ENCODE measurements at places on chromosomes 13 and 19.

DNA sequence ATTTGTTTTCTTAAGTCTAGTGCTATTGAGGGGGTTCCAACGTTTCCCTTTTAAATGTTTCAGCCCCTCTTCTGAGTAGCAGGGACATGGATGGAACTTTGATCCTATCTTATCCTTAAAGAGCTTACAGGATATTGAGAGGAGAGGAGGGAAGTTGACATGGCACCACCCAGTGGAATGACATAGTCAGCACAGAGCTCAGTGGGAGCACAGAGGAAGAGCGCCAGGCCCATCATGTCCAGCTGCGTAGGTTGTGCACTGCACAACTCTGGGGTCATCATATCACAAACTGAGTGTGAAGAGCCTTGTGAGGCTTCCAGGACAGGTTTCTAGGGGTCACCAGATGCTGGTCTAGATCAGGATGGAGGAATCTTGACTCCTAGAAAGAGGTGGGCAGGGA, 4.6 kb upstream of the CDC42EP5 start:
- no peak for DNase-seq

DNA sequence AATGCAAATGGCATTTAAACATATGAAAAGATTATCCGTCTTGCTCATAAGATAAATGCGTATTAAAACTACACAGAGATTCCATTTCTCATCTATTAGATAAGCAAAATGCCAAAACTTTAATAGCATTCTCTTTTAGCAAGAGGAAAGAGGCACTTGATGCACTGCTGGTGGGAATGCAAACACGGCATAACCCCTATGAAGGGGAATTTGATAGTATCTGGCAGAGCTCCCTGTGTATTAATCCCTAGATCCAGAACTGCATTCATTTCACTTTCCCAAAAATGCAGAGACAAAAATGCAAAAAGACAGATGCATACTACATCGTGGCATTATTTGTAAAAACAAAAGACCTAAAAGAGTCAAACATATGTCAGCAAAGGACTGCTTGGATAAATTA, 193.6 kb upstream of the STARD13 start:
- no peak for DNase-seq

- DNase-seq = no peak
Measured at GRCh38 chr13:50521831-50522149, 321.7 kb downstream of the DLEU7 start.

- no peak for DNase-seq
Measured at GRCh38 chr13:21625366-21625765, 21.4 kb upstream of the MICU2 start.

GRCh38 chr13:107788464-107789165, 426.7 kb downstream of the LIG4 start:
- DNase-seq = no peak

DNA sequence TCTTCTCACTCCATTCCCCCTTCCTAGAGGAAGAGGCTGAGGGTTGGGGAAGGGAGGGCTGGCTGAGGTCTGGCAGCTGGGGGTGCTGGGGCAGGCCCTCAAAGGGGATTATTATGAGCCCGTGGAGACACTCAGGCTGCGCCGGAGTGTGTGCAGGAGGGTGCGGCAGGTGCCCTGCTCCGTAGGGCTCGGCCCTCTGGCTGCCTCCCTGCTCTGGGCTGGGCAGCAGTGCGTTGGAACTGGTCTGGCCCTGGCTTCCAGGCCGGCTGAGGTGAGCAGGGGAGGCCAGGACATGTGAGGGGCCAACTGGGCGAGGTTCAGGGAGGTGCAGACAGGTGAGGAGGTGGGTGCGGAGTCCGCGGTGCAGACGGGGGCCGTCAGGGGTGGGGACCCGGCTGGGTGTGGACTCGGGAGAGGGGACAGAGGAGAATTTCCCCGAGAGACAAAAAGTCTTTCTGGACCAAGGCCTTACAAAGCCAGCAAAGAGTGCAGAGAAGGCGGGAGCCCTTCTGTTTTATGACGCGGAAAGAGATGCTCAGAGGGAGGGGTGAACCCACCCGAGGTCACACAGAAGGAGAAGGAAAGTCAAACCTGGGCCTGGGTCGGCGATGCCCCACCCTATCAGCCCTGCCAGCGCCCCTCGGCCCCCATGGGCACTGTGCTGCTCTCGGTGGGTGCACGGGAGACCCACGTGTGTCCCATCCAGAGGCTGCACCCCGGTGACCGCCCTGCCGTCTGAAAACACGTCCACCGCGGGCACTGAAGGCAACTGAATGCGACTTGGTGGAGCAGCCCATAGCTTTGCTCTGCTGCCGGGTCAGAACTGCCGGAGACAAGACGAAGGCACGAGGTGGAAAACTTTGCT, 31.0 kb downstream of the PIP5K1C start:
- DNase-seq = no peak

- no peak for DNase-seq
Measured at GRCh38 chr19:18218600-18218999, 7.6 kb downstream of the PDE4C start.

DNA sequence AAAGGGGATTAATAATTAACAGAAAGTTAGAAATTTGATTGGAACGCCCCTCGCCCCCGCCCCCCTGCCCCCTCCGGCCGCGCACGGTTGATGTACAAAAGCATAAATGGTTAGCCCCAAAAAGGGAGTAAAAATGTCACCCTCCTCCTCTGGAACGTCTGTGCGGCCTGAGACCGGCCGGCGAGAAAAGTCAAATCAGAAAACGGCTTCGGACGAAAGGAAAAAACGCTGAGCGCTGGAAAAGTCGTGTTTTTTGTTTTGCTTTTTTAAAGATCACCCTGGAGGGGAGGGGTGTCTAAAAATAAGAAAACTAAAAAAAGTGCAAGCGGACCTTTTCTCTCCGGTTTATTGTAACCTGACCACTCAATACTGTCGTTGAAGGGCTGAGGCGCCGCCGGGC, 13.2 kb downstream of the MEX3D start:
- DNase-seq = no peak

GRCh38 chr19:49297403-49297802, 27.6 kb downstream of the SLC6A16 start:
- no peak for DNase-seq

GRCh38 chr13:40980461-40980860, 38.7 kb downstream of the ELF1 start:
- DNase-seq = no peak

DNA sequence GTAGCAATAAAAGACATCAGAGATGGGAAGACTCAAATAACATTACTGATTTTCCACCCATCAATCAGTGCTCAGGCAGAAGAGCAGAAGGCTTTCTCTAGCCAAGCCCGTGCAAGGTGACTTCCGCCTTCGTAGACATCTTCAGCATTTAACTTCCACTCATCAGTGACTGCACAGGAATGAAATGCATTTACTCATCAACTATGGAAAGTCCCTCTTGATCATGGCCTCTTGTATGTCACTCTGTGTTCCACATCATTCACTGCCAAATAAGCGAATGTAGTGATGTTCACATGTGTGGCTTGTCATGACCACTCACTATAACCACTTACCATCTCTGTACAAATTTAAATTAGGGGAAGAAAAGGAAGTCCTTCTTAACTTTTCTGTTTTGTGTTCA, 49.4 kb downstream of the SACS start:
- no peak for DNase-seq

DNA sequence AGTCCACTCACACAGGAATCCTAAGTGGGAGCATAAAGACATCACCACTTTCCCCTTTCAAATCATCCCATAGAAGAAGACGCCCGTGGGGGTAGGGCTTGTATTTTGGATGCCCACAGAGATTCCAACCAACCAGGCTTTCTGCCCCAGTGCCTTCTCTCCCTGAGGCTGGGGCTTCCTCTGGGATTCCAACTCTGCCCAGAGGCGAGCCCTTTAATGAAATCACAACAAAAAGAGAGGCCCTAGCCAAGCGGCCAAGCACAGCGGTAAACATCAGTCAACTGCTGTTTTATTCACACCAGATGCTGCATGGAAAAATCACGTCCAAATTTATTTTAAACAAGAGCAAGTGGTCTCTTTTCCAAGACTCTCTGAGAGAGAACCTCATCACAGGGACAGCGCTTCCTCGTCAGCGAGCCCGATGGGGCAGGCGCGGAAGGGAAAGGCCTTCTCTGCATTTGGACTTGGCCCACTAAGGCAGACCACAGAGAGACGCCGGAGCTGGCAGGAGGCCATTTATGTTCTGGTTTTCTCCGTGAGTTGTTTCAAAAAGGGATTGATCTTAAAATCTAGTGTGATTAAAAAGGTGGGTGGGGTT, 31.5 kb downstream of the ADPRHL1 start:
- peak; percentile 85 for DNase-seq

DNA sequence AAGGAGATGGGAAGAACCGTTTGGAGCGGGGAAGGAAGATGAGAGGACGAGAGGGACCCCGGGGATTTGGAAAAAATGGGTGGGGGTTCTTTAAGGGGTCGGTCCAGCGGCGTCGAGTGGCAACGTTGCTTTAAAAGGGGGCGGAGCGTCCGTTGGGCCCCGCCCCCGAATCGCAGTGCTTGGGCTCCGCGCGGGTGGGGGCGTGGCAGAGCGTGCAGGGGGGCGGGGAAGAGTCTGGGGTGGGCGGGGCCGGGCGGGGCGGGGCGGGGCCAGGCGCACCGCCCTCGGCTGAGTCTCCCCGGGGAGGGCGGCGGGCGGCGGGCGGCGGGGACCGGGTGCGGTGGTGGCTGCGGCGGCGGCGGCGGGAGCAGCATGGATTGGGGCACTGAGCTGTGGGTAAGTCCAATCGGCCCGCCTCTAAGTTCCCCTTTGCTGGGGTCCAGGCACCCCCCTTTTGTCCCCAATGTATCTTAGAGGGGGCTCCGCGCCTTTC, at the start of gene TRIP10:
TSS of gene TRIP10 (plus strand) at position 291 of the 493 bp plus-strand sequence. CDS start at position 373, 82 bp downstream.
- peak; percentile 91 for DNase-seq

DNA sequence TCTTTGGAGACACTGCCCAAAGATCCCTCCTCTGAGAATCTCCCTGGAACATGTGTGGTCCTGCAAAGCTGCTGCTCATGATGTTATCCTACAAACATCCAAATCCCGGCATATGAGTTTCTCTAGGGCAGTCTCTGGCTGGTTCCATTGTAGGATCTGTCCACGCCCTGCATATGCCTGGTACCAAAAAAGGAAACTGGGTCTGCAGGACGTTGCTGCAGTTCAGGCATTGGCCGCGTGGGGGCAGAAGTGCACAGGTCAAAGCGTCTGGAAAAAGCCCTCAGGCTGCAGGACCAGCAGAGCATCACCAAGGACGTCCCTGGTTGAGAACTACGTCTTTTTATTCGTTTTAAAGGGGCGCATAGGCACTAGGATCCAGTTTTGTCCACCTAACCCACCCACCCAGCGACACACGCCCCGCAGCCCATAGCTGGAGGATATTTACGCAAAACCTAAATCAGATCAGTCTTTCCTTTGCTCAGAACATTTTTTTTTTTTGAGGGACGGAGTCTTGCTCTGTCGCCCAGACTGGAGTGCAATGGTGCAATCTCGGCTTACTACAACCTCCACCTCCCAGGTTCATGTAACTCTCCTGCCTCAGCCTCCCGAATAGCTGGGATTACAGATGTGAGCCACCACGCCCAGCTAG, 12.9 kb upstream of the ZNF564 start:
- peak; percentile 87 for DNase-seq

DNA sequence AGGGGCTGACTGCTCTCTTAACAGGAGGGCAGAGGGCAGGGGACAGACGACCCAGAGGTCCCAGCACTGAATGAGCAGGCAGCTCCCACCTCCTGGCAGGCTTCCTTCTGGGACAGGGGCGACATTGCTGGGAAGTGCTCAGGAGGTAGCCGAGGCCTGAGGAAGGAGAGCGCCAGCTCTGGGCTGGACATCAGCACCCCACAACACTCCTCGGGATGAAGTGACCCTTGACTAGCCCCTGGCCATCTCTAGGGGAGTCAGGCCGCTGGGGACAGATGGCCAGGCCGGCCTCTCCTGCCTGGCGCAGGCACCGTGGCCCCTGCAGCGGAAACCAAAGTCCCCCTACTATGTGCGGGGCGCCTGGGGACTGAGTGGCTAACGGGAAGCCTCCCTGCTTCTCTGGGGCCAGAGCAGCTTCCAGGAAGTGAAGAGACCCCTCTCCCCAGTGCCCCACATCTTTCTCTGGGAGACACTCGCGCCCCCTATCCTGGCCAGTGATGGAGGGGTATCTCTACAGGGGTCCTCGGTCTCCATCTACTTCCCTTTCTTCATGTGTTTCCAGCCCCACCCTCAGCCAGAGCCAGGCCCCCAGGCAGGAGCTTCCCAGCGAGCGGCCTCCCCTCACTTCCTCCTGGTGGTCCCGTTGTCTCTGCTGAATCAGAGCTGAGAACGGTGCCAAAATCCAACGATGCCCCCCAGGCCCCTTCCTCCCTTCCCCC, 10.1 kb downstream of the PRR36 start:
- DNase-seq = no peak

- DNase-seq = no peak
Measured at GRCh38 chr13:110221406-110222117, 85.4 kb downstream of the COL4A1 start.

- DNase-seq = no peak
Measured at GRCh38 chr13:98456413-98456845, 120.5 kb downstream of the STK24 start.

GRCh38 chr13:65470781-65471180, 1759.4 kb downstream of the PCDH9 start:
- DNase-seq = no peak

- no peak for DNase-seq
Measured at GRCh38 chr19:34664168-34664567, 12.8 kb downstream of the SCGB2B2 start.

- DNase-seq = peak; percentile 89
Measured at GRCh38 chr19:1252221-1252820, 3.9 kb downstream of the MIDN start.

GRCh38 chr13:110236831-110237261, 70.1 kb downstream of the COL4A1 start:
- no peak for DNase-seq

Measured in left hindlimb (tissue), 1 donor.